ENCODE measurements at places on chromosomes 1 and 21. TPM values are rescaled to one million over a fixed set of nuclear protein-coding genes. Genes with fewer than 3 reads are reported as not detected.

- peaks cover 35% of the 10 kb centered on the region for H3K4me1 ChIP-seq
- H3K27ac ChIP-seq: no peak overlapping the region
- DNase-seq: no peak
- H3K36me3 ChIP-seq: peaks cover 44% of the 10 kb centered on the region
- H3K27me3 ChIP-seq: no peaks in the 10 kb centered on the region
- H3K4me3 ChIP-seq: no peak overlapping the region
Observed at GRCh38 chr1:64882574-64883255, 83.6 kb downstream of the JAK1 start.

DNA sequence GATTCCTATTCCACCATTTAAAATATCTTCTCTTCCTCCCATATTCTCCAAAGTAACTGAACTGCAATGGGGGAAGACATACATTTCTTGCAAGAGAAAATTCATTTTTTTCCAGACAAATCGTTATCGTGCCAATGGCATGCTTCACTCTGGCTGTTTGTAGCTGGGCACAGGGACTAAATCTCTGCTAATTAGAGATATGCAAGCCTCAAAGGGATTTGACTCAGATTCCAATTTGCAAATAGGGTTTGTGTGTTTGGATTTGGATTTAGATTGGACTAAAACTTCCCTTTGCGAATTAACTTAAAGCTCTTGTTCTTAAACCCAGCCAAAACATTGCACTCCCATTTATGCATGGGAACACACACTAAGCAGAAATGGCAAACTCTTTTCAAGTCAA lies 276.2 kb upstream of the DUSP10 start:
- no peak overlapping the region for H3K27ac ChIP-seq
- no peak overlapping the region for H3K4me3 ChIP-seq
- H3K27me3 ChIP-seq: peaks cover 2% of the 10 kb centered on the region
- no peaks in the 10 kb centered on the region for H3K4me1 ChIP-seq

The TMPRSS15 gene
- total RNA-seq: not detected

The SLC2A5 gene
- total RNA-seq: not detected

DNA sequence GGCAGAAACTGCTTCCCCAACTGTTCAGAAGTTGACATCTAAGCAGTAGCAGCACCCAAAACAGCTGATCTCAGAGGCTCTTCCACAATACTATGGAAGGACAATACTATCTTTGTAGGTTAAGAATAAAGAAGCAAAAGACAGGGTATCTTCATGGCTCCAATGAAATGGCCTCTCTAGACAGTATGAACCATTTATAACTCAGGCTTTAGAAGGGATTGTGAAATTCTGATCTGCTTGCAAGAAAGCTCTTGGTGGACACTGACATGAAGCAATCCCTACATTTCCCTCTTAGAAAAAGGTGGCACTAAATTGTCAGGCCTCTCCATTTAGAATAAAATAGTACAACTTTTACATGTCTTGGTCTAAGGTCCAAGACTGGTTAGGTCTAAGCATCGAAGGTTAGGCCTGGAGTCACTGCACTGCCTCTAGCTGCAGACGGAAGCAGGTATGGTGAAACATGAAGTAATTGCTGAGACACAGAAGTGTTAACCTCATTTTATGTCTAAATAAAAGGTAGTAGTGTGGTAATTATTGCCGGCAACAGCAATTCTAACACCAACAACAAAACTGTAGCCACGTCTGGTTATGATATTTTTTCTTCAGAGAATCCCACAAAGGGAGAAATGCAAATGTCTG lies 50.6 kb upstream of the HP1BP3 start:
- no peak overlapping the region for H3K27ac ChIP-seq
- H3K27me3 ChIP-seq: no peaks in the 10 kb centered on the region
- peaks cover 26% of the 10 kb centered on the region for H3K36me3 ChIP-seq
- no peak overlapping the region for H3K4me3 ChIP-seq

The HES2 gene
- total RNA-seq: 0.13 TPM

DNA sequence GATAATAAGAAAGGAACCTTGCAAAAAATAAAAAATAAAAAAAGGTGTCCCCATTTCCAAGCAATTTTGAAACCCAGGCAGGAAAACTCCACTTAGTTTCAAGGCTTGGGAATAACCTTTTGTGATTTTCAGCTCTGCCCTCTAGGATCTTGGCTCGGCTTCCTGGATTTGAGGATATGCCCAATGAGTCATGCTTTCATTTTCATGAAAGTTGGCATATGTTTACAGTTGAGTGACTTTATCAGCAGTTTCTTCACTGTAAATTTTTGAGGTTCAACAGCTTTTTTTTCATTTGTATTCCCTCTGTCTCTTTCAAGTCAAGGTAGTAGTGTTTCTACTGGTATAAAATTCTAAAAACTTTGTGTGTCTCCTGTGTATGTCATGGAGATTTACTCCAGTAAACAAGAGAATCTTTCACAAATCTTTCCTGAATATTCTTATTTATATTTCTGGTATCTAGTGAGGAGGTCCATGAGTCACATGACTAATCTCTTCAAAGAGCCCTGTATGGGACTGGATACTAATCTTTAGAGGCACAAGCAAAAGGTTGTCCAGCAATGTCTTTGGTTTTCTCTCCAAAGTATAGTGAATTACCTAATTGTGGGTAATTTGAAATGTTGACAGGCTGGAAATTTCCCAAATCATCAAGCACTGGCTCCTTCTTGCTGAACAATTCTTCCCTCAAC lies 335.3 kb downstream of the BRINP2 start:
- no peaks in the 10 kb centered on the region for H3K36me3 ChIP-seq
- H3K27me3 ChIP-seq: no peaks in the 10 kb centered on the region
- H3K4me3 ChIP-seq: no peak overlapping the region
- no peaks in the 10 kb centered on the region for H3K4me1 ChIP-seq

- no peaks in the 10 kb centered on the region for H3K4me1 ChIP-seq
- H3K27ac ChIP-seq: no peak overlapping the region
- no peak overlapping the region for H3K4me3 ChIP-seq
- no peaks in the 10 kb centered on the region for H3K36me3 ChIP-seq
- H3K27me3 ChIP-seq: no peaks in the 10 kb centered on the region
- no peak for DNase-seq
Observed at GRCh38 chr1:214006845-214007244, 19.1 kb downstream of the PROX1 start.

The PTPRC gene
- 724 TPM for total RNA-seq

- DNase-seq: no peak
- no peak overlapping the region for H3K27ac ChIP-seq
- peaks cover 64% of the 10 kb centered on the region for H3K4me1 ChIP-seq
Observed at GRCh38 chr1:205188098-205188497, 23.4 kb downstream of the DSTYK start.

DNA sequence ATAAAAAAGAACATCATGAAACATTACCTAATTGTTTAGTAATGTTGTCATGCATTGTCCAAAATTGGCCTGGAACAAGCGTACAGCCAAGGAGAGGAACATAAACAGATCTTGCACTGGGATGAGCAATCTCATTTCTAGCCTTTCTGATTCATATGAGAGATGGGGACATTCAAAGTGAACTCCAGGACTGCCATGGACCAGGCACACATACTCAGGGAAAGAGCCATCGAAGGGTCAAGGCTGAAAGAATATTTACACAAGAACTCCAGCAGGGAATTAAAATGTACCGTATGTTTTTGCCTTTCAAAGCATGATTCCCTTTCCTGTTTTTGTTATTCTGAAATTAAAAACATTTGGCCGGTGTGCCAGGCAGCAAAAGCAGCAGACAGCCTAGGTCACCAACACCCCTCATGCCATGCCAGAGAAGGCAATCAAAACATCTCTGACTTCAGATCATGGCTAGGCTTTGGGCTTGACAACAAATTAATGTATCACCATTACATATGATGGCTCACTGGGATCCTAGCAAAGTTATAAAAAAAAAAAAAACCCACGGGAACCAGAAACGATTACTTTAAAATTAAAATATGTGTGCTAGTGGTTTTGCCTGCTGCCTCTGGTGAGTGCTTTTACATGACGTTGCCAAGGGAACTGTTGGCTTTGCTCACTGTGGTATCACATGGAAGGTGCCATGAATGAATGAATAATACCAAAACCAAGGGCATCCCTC lies 159.8 kb downstream of the TGFBR3 start:
- peaks cover 79% of the 10 kb centered on the region for H3K36me3 ChIP-seq
- H3K4me1 ChIP-seq: peaks cover 28% of the 10 kb centered on the region
- H3K27me3 ChIP-seq: no peaks in the 10 kb centered on the region
- no peak overlapping the region for H3K4me3 ChIP-seq
- DNase-seq: no peak

The GPR25 gene
- total RNA-seq: not detected

- peaks cover 70% of the 10 kb centered on the region for H3K36me3 ChIP-seq
- peaks cover 22% of the 10 kb centered on the region for H3K4me1 ChIP-seq
- no peak overlapping the region for H3K4me3 ChIP-seq
Observed at GRCh38 chr1:54857746-54858561, 29.0 kb downstream of the DHCR24 start.

Data from activated CD4-positive, alpha-beta memory T cell treated with anti-CD3 and anti-CD28 coated beads, Interleukin-2, amount 10 ng/mL, durations not matched to agents 7 days and 5 days (primary cell).